Hepatocyte (in vitro differentiated cells): ENCODE measurements at places on chromosomes 12 and 14. TPM values are rescaled to one million over a fixed set of nuclear protein-coding genes. Genes with fewer than 3 reads are reported as not detected.

GRCh38 chr12:15152456-15152855 is 68.8 kb downstream of the RERG start:
- DNase-seq = peak; percentile 37

DNA sequence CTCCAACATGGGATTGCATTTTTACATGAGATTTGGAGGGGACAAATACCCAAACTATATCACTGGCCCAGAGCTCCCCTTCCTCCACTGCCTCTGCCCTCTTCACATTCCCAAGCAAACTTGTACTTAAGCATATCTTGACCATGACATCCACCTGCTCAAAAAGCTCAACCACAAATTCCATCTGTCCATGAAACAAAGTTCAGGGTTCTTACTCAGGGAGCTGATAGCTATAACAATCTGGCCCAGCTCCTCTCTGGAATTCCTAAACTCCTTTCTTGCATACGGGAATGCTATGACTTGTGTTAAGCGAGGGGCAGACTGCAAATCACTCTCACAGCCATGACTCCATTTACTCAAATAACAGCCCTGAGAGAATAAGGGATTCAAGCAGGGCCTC is 152.1 kb downstream of the GALC start:
- no peak for DNase-seq

- no peak for DNase-seq
Measured at GRCh38 chr12:94754653-94755052, 104.3 kb upstream of the TMCC3 start.

DNA sequence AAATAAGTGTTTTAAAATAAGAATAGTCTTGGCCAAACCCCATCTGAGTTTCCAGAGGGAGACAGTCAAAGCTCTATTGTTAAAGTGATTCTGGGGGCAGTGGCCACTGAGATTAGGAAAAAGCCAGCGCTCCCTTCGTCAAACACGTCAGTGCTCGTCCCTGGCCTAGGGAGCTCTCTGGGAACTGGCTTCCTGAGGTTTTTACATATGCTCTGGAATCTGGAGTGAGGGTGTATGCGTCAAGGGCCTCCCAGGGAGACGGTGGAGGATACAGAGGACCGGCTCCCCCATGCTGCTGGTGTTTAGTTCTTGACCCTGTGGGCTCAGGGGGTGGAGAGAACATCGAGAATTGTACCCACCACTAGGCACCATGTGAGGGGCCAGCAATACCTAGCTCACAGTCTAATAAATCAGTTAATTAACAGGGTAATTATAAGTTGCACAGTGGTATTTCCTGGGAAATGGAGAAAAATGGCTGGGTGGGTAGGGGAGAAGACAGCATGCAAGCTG is 87.0 kb downstream of the SLC25A47 start:
- no peak for DNase-seq

DNA sequence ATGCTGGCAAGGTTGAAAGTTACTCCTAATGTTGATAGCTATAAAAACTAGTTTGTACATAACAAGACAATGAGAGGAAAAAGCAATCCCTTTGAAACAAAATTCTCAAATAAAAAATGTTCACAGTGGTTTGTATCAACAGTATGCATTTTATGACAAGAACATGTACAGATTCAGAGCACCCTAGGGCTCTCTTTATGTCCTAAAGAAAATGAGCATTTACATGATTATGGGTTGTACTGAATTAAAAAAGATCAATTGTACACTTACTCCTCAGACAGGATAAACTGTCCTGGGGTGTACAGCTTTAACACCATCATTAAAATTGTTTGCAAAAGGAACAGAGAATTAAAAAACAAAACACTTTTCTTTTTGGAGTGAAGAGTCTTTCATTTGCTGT is 22.2 kb downstream of the PPP1CC start:
- no peak for DNase-seq

DNA sequence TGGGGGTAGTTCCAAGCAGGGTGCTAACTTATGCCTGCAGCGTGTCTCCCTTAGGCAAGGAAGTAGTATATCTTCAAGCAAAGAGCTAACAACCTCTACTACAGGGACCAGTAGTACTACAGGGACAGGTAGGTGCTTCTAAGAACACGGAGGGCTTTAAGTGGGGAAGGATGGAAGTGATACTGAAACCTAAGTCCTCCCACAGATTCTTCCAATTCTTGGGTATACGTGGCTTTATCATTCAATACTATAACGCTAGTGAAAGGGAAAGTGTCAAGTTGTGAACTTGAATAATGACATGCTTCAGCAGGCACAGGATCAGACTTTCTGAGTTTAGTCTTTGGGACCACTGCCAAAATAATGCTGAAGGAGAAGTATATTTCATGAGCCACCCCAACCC is 241.7 kb downstream of the CEP128 start:
- no peak for DNase-seq

GRCh38 chr14:67447033-67447381 is 35.0 kb upstream of the PLEK2 start:
- no peak for DNase-seq

- DNase-seq = no peak
Measured at GRCh38 chr12:103978384-103978982, 12.8 kb downstream of the TDG start.

DNA sequence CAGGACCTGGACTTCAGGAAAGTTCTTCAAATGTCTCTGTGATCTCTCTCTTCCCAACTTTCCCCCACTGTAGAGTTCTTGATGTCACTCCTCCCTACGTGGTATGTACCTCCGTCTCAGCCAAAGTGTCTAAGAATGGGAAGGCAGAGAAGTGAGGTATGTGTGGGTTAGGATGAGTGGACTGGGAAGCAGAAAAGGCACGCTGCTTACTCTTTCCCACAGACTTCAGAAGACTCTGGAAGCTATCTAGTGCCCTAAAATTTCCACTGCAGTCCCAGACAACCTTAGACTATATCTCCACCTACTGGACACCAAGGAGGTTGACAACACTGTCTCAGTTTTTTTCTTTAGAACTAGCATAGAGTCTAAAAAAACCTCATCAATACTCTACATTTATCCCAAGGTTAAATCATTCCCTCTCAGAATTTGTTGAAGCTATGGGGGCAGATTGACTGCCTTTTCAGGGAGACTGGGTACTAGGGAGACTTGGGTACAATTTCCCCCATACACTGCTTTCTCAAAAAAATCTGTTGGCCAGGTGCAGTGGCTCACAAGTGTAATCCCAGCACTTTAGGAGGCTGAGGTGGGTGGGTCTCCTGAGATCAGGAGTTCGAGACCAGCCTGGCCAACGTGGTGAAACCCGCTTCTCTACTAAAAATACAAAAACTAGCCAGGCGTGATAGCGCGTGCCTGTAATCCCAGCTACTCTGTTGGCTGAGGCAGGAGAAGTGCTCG is 20.6 kb upstream of the ITGA5 start:
- peak; percentile 67 for DNase-seq

GRCh38 chr12:101276433-101276832 is 3.5 kb upstream of the UTP20 start:
- DNase-seq = no peak

- no peak for DNase-seq
Measured at GRCh38 chr12:70644861-70645260, 7.6 kb upstream of the PTPRB start.

DNA sequence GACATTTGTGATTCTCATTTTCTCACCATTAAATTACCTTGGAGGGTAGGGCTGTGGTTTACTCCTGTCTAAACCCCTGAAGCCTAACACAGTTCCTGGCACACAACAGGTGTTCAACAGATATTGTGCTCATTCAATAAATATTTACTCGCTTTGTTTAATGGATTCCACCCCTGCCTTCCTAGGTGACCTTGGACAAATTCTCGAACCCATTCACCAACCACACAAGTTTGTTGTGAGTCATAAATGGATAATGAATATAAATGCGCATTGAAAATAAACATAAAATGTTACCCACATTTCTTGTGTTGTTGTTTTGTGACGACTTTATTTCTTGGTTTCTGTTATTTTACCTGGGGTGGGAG is 362 bp upstream of the TSFM start:
- DNase-seq = no peak

GRCh38 chr12:109725321-109726105 is 11.9 kb downstream of the FAM222A start:
- no peak for DNase-seq

DNA sequence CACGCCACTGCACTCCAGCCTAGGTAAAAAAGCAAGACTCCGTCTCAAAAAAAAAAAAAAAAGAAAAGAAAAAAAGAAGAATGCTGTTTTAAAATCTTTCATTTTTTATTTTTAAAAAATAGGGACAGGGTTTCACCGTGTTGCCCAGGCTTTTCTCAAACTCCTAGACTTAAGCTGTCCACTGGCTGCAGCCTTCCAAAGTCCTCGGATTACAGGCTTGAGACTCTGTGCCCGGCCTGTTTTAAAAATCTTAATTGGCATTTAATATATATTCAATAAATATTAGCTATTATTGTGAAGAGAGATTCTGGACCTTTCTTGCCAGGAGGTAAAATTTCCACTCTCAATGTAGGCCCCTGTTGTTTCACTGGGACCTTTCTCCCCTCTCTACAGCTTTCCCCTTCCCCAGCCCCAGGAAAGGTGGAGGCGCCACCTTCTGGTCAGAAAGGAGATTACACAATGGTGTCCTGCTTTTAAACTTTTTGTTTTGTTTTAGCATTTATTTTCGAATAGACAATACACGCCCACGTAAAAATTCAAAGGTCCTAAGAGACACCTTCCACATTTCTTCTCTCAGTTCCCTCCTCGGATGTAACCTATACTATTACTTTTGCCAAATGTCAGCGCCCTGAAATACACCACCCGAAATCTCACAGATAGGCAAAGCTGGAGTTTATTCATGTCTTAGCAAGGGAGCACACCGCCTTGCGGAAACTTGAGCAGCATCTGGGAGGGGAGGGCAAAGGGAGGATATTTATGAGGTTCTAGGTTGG is 23.8 kb upstream of the PHC1 start:
- DNase-seq = peak; percentile 74

DNA sequence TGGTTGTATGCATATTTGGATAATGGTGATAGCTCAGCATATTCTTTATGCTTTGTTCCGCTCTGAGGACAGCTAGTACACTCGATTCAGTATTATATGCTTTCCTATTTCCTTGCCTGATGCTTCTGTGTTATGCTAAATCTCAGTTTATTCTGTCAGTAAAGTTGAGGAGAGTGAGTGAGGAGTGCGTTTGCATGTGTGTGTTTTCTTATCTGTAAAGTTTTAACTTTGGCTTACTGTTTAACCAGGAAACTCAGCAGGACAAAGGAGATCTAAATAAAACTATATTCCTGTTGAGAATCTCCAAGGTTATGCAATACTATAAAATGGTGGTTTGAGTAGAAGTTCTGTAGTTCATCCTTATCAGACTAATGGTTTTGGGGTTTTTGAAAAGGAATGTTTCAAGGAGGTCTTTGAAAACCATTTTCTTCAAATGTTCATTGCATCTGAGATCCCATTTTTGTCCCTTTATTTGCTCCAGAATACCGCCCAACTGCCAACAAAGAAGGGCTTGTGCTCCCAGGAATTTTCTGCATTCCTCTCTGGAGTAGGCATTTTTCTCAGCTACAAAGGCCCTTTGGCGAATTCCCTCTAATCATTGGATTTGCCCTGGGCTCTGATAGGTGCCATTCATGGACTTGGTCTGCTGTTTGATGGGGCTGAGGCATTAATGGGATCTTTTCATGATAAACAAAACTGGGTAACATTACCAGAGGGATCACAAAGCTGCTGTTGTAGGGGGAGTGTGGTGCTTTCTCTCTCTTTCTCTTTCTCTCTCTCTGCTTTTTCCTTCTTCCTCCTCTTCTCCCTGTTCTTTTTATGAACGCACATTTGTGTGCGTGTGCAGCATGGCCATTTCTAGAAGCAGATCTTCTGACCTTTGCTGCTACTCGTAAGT is 71.7 kb downstream of the HMGA2 start:
- DNase-seq = peak; percentile 28

DNA sequence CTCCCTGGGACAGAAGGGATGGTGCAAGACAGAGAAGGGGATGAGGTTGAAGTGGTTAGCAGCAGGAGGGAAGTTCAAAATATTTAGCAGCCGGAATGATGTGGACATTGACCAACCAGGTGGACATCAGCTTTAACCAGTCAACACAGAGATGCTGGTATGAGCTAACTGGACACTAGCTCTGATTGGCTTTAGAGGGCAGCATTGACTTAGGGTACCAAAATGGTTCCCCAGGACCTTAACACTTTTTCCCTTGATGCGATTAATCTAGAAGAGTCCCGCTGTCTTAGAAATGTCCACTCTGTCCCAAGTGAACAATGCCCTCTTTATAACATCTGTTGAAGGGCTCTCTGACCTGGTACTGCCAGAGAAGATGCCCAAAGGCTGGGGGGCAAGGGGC is 134.0 kb upstream of the GSC start:
- DNase-seq = no peak

GRCh38 chr14:94768521-94769390 is 1.2 kb downstream of the GSC start:
- DNase-seq = no peak

GRCh38 chr14:52640137-52640536 is 55.2 kb downstream of the ERO1A start:
- DNase-seq = no peak

DNA sequence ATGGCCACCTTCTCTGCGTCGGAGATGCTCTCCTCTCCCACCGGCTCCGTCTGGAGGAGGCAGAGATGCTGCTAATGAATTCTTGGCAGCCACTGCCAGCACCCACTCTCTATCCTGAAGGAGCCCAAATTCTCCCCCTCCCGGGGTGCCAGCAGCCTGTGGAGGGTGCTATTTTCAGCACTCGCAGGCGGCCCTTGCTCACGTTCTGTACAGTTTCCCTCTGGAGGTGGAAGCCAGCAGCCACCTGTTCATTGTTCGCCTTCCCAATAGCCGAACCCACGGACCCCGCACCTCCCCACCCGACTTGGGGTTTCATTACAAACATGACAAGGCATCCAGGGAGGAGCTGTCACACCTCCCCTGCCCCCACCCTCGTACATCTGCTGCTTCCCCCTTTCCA is 27.8 kb downstream of the SNRNP35 start:
- no peak for DNase-seq

DNA sequence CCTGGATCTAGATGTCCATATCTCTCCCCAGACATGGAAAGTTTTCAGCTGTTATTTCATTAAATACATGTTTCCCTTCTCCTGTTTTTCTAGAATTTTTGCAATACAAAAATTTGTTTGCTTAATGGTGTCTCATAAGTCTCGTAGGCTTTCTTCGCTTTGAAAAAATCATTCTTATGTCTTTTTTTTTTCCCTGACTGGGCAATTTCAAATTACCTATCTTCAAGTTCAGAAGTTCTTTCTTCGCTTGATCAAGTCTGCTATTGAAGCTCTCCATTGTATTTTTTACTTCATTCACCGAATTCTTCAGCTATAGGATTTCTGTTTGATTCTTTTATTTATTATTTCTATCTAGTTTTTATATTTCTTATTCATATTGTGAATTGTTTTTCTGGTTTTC is 130.2 kb upstream of the WSCD2 start:
- DNase-seq = no peak

The SOAT2 gene
- total RNA-seq = 18.9 and 21.8 TPM in 2 replicates

The SIX6 gene
- total RNA-seq = not detected in 2 replicates

The POTEG gene
- not detected in 2 replicates for total RNA-seq

The ASPG gene
- 4.9 and 5.9 TPM in 2 replicates for total RNA-seq

The COL2A1 gene
- 32.7 and 52.5 TPM in 2 replicates for total RNA-seq

The C14orf180 gene
- 1.2 and 2.4 TPM in 2 replicates for total RNA-seq

The CCDC197 gene
- not detected in 2 replicates for total RNA-seq

The ANO2 gene
- 0.44 and 1.9 TPM in 2 replicates for total RNA-seq

The WNT5B gene
- total RNA-seq = 16.6 and 19.9 TPM in 2 replicates
